Activated B cell treated with CpG ODN at 0.5 μM for 24 hours (primary cell): ENCODE measurements at places on chromosomes 3 and 15. TPM values are rescaled to one million over a fixed set of nuclear protein-coding genes. Genes with fewer than 3 reads are reported as not detected.

GRCh38 chr15:53644660-53645059 is 114.8 kb downstream of the WDR72 start:
- no peak for DNase-seq

GRCh38 chr3:143242101-143242500 is 122.5 kb downstream of the CHST2 start:
- no peak for DNase-seq

- no peak for DNase-seq
These were observed 15.3 kb downstream of the OR4F15 start for GRCh38 chr15:101827257-101827656.

- DNase-seq = no peak
These were observed 73.9 kb upstream of the PRICKLE2 start for GRCh38 chr3:64299206-64299605.

- DNase-seq = no peak
These were observed 893.0 kb downstream of the ROBO2 start for GRCh38 chr3:77932926-77933325.

The EFHB gene
- 0.84 TPM in 1 of 2 replicates, not detected in the other for total RNA-seq

The ATP13A5 gene
- total RNA-seq = not detected in 2 replicates

The CATSPER2 gene
- 12.9 and 13.8 TPM in 2 replicates for total RNA-seq
